Immature natural killer cell (primary cell): ENCODE measurements at places on chromosomes 1 and 21. TPM values are rescaled to one million over a fixed set of nuclear protein-coding genes. Genes with fewer than 3 reads are reported as not detected.

SUSD4 gene
- polyA plus RNA-seq: not detected

TPM3 gene
- 1,239 TPM for polyA plus RNA-seq

DLGAP3 gene
- polyA plus RNA-seq: not detected

OR2T11 gene
- polyA plus RNA-seq: not detected

CD247 gene
- 1,466 TPM for polyA plus RNA-seq
